ENCODE measurements at places on chromosomes 6 and 20.

DNA sequence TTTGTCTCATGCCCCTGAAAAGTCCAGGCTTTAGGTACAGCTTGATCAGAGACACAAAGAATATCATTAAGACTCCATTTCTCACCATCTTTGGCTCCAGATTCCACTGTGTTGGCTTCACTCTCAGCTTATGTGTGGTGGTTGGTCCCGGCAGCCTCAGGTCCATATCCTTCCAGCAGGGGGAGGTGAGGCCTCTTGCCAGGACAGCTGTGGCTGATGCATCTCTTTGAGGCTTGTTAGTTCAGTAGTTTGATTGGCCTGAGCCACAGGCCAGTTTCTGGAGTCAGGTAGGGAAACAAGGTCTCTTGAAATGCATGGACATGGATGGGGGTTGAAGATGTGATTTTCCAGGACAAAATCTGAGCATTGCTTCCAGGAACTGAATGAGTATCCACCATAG lies 62.4 kb downstream of the JAG1 start:
- DNase-seq = no peak

GRCh38 chr6:117496383-117496990 lies 14.0 kb downstream of the DCBLD1 start:
- no peak for DNase-seq

DNA sequence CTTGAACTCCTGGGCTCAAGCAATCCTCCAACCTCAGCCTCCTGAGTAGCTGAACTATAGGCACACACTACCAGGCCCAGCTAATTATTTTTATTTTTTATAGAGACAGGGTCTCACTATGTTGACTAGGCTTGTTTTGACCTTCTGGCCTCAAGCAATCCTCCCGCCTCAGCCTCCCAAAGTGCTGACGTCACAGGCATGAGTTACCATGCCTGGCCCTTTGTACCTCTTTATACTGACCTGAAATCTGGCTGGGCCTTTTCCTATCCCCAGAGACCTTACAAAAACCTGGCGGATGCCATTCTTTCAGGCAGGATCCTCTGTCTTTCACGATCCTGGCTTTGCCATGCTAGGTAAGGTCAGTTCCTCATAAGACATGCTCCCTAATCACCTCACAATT lies 11.5 kb downstream of the WFDC3 start:
- no peak for DNase-seq

- DNase-seq = no peak
Observed at GRCh38 chr6:107956586-107957307, 1.3 kb downstream of the SEC63 start.

GRCh38 chr20:47453167-47453782 lies 48.4 kb upstream of the NCOA3 start:
- DNase-seq = no peak

DNA sequence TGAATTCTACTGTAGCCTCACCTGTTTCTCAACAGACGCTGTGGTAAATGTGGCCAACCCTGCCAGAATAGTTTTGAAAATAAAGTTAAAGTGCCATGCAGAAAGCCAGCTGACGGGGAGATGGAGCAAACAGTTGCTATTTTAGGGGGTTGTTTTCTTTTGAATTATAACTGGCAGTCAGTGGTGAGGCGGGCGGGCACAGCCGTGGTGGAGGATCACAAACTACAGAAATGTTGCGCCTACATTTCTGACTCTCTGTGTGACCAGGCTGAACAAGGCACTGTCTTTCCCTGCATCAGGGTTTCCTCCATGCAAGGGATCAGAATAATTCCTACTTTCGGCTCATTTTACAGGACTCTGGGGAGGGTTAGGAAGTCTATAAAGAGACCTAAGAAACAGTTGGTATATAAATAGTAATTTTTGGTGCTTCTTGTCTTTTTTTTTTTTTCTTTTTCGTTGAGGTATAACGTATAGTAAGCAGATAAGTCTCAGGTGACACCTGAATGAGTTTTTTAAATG lies 17.2 kb downstream of the CHMP4B start:
- DNase-seq = no peak

DNA sequence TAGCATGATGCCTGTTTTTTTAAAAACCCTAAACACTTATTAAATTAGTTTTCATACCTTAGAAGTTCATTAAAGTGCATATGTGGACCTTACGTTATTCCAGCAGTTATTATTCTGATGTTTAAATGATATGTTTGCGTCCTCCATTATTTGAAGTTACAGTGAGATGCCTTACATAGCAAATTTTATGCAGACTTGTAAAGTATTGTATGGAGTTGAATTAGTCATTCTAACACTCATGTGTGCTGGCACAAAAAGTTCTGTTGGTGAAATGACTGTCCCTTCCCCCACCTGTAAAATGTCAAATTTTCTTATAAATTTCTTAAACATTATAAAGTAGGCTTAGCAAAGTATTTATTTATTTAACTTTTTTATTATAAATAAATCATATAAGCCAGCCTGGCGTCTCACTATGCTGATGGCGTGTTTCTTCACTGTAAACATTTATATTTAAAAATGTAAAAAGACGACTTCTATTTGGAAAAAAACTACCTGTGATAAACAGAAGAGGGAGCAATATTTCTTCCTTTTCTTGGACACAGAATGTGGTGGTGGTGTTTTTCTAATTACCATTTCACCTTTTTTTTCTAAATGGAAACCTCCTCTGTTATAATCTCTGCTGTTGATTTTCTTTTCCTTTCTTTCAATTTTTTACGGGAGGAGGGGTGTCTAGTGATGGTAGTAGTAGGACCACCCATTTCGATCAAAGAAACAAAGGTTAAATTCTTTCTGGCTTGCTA lies 155.4 kb downstream of the RFPL4B start:
- DNase-seq = no peak

GRCh38 chr6:44740566-44741120 lies 353.1 kb downstream of the CDC5L start:
- DNase-seq = no peak

DNA sequence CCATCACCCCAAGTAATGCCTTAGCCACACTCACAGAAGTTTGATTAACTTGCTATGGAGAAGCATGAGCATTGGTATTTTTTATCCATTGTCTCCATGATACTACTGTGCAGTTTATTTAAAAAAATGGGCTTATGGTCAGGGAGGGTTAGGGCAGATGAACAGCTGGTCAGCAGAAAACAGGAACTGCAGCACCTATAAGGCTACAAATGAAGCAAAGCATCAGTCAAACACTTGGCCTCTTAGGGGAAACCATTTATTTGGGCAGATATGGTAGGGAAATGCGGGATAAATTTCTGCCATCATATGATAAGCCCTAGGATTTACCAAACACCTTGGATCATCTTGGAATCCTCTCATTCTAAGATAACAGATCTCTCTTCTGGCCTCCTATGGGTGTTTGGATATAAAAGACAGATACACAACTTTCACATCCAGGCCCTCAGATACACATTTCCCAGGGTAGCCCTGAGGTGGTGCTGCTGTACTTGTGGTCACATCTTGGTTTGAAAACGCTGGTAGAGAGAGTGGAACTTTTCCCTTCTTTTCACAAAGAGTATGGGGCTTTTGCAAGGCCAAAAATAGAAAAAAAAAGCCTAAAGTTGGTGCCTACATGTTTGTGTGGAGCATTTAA lies 42.8 kb upstream of the AHI1 start:
- DNase-seq = no peak

DNA sequence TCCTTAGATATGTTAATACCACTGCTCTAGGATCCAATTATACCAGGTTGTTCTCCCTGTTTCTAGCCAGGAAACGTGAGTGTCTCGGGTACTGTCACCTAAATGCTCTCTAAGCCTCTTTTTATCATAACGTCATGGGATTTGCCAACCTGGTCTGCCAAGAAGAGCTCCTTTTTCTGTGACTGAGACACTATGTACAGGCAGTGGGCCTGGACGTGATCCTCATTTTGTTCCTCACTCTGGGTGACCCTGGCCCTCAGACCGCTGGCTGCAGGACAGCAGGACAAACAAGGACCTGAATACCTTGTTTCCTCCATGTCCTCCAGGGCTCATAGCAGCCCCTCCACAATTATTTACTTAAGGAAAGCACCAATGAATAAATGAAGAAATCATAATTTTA lies 69.1 kb downstream of the CD164 start:
- no peak for DNase-seq

- no peak for DNase-seq
Observed at GRCh38 chr6:131998255-131998982, 47.2 kb upstream of the CCN2 start.

DNA sequence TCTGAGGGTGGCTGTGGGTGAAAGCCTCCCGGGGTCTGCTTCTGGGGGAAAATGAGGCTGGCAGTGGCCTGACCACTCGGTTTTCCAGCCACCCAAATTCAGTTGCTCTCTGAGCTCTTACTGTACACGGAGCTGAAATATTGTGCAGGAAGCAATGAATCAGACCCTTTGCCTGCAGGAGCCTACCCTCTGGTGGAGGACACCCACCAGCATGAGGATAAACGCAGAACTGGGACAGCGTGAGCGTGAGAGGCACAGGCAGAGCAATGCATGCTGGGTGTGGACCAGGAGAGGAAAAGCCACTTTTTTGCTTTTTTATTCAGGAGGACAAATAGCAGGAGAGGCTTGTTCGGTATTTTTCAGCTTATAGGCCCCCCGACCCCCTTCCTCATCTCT lies 298.0 kb downstream of the QKI start:
- DNase-seq = no peak

DNA sequence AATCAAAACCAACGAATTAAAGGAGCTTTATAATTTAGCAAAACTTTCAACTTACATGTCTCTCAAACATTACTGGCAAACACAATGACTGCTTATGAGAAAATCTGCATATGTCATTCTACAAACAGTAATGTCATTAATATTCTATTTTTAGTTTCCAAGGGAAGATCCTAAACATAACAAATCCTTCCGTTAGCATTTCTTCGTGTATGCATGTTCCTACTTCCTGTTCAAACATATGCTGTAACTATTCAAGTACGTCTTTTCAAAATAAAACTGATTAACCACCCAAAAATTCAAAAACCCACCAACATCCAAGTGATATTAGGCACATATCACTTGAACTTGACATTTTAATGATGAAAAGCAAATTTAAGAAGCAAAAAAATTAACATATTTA lies 131.3 kb downstream of the HACE1 start:
- DNase-seq = no peak

- DNase-seq = no peak
Observed at GRCh38 chr6:128461501-128461900, 58.9 kb downstream of the PTPRK start.

DNA sequence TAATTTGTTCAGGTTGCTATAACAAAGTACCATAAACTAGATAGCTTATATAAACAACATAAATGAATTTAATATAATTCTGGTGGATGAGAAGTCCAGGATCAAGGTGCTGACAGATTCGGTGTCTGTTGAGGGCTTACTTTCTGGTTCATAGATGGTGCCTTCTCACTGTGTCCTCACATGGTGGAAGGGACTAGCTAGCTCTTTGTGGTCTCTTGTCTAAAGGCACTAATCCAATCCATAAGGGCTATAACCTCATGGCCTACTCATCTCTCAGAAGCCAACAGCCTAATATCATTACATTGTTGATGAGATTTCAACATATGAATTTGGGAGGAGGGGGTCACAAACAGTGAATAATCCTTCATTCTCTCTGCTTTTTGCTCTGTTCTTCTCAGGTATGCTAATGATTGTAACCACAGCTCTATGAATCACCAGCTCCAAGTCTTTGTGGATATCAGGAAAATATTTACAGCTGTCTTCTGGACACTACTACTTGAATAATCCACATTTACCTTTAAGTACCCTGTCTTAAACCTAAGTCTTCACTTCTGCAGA lies 122.3 kb downstream of the NKAIN2 start:
- DNase-seq = no peak

DNA sequence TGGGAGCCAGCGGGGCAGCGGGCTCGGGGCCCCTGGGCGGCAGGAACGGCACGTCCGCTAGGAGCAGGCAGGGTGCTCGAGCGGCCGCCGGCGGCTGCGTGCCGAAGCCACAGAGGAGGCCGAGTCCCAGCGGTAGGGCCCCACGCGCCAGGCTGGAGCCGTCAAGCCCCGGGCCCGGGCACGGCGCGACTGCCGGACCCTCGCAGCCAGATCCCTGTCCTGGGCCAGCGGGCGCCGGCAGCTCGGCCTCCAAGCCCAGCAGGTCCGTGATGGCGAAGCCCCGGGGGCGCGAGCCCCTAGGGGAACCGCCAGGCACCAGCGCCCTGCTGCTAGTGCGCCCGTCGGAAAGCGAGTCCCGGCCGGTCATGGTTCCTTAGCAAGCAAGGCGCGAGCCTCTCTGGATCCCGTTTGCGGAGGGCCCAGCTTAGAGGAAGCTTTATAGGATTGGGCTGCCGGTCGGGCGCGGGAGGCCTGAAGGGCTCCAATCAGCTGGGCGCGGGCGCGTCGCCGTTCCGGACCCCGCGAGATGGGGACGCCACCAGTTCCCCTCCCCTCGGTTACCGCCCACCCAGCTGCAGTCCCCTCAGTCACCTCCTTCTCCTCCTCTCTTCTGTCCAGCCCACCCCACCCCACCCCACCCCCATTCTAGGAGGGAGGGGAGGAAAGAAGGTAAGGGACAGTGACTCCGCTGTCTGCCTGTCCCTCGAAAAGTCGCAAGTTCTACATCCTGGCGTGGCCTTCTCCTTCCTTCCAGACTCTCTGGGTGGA lies at the start of gene VSX1:
Gene VSX1, minus strand, starts transcription at position 412 of the 768 bp plus-strand sequence. Its CDS starts 45 bp downstream, at position 367.
- DNase-seq = no peak

GRCh38 chr6:324116-324728 lies 31.9 kb downstream of the DUSP22 start:
- DNase-seq = no peak

- no peak for DNase-seq
Observed at GRCh38 chr6:111949546-111949945, 76.3 kb upstream of the FYN start.

DNA sequence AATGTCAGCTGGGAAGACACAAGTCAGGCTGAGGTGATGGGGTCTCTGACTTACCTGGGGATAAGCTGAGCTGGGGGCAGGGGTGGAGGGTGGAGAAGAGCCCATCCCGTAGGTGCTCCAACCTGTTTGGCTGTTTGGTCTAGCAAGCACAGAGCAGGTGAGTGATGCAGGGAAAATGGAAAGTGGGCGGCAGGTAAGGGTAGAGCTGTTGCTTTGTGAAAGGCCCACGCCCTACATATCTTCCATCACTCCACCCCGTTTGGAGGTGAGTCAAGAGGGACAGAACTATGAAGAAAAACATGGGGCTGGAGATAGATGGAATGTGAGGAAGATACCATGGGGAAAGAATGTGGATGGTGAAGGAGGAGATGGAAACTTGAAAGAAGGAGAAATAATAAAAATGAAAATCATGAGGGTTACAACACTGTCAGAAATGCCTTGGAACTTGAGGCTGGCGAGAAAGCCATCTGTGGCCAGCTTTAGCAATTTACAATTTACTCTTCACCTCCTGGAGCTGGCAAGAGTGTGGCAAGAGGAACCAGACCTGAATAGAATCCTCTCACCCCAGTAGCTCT lies 1.3 kb downstream of the LY6G6C start:
- DNase-seq = no peak

DNA sequence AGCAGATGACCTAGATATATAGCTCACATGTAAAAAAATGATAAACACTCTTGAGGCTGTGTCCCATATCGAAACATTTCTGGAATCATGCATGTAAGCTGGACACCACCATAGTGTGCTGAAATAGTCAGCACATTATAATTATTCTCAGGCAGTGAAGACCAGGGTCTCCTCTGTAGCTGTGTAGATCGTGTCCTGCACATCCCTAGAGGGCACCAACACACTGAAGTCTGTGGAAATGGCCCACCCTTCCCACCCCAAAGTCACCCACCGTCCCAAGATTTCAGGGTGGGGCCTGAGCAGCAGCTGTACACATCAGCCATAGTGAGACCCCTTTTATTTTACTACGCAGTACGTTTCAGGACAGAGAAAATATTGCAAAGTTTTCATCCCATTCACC lies 21.0 kb upstream of the TMEM30A start:
- no peak for DNase-seq
